ENCODE measurements at places on chromosomes 12 and 14. TPM values are rescaled to one million over a fixed set of nuclear protein-coding genes. Genes with fewer than 3 reads are reported as not detected.

Gene CIDEB
- total RNA-seq = 1.2 TPM

Gene SLC2A3
- 82.9 TPM for total RNA-seq

Gene CCDC196
- total RNA-seq = not detected

Gene INF2
- 26.5 TPM for total RNA-seq
